ENCODE measurements at places on chromosomes 2 and 18.

DNA sequence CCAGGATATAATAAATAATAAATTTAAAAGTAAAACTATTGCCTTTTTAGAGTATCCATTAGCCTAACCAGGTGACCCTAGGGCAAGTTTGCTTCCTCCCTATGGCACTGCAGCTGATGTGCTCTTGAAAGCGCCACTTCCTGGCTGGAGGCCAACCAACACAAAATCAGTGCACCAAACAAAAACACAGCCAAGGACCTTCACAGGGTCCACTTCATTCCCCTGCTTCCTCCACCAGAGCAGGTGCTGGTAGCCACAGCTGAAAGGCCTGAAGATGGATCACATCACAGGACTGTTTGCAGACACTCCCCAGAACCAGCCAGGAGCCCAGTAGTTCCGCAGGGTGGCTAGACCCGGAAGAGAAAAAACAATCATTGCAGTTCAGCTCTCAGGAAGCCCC, 108.8 kb downstream of the TWIST2 start:
- DNase-seq = no peak

- no peak for DNase-seq
These were observed 83.3 kb downstream of the PDE11A start for GRCh38 chr2:177989029-177989885.

GRCh38 chr18:22226801-22227200, 57.4 kb downstream of the GATA6 start:
- DNase-seq = no peak

GRCh38 chr2:120952318-120952717, 216.7 kb downstream of the GLI2 start:
- no peak for DNase-seq

- peak; percentile 59 for DNase-seq
These were observed 22.7 kb upstream of the GMPPA start for GRCh38 chr2:219475697-219476651.

- DNase-seq = peak; percentile 71
These were observed 41.1 kb downstream of the NHEJ1 start for GRCh38 chr2:219119422-219120043.

DNA sequence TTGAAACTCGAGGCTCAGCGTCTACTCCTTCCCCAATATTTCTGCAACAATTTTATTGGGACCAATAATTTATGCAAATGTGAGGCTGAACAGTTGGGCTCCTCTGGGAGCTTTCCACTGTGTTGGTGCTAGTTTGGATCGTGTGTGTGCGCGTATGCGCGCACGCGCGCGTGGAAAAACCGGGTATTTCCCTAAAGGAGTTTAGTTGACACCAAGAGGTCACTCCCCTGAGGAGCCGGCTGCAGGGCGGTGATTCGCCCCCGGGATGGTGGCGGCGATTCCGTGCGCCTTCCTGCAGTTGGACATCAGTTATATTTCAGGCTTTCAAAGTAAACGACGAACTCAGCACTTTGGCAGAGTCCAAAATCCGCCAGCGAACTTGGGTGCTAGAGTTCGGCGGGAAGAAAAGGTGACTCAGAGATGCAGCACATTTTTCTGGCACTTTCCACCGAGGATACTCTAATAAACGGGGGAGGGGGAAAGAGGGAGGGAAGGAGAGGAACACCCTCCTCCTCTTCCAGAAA, 186.5 kb upstream of the FANCL start:
- peak; percentile 43 for DNase-seq

DNA sequence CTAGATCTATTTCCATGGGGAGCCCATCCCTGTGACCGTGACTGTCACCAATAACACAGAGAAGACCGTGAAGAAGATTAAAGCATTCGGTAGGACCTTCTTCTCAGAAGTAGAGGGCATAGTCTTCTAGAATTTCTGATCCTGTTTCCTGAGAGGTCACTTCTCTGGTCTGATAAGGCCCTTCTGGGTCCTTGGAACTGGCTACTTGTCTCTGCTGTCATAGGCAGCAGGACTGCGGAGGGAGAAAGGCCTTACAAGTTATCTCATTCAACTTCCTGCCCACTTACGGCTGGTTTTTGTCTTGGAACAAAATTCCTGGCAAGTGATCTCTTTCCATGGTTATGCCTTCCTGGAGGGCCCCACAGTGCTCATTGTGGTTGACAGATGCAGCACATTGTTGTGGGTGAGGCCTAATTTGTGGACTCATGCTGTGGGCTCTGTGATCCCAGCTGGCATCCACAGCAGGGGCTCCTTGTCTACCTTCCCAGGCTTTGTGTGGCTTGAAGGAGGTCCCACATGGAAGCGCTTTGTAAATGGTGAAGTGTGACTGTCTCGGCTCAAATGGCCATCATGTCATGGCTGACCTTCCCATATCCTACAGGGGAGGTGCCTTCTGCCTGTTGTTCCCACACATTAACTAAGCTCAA, 22.0 kb downstream of the SAG start:
- DNase-seq = no peak

GRCh38 chr2:24332791-24333540, 27.4 kb downstream of the ITSN2 start:
- DNase-seq = no peak

- DNase-seq = no peak
These were observed 33.3 kb upstream of the PGAP1 start for GRCh38 chr2:196959734-196960338.

GRCh38 chr18:55879331-55879730, 291.3 kb upstream of the TCF4 start:
- no peak for DNase-seq

DNA sequence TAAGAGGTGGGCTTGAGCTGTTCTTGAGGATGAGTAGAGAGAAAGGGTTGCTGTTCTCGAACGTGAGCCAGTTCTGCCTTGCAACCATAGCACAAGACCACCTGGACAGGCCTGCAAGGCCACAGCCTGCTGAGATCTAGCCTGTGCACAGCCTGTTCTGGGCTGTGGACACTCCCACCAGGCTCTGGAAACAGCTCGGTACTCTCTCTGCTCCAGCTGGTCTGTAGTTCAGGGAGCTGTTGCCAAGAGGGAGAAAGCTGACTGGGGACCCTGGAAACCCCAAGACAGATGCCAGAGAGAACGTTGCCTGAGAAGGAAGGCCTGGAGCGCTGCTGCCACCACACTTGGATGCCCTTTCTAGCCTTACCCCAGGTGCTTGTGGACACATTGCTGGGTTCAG, 69.8 kb downstream of the CTIF start:
- DNase-seq = no peak

GRCh38 chr2:162917626-162918025, 79.1 kb upstream of the KCNH7 start:
- no peak for DNase-seq
